ENCODE measurements at places on chromosomes 5 and 9.
A peak's percentile ranks its signal among the peaks of the same experiment; 100 is the strongest.

DNA sequence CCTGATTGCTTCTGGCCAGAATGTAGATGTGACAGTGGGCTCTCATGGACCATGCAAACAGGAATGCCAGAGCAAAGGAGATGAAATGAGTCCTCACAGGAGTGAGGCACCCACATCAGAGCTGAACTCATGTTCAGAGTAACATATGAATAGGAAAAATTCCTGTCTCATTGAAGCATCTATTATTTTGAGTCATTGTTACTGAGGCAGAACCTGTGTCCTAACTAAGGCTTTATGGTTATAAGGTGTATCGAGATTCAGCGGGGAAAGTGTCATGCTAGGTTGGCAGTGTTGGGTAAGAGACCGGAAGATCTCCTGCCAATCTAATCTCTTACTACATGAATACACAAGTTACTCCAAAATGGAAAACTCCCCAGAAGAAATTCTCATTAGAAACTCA lies 304.1 kb downstream of the TRPM3 start:
- no peaks in the 10 kb centered on the region for H3K4me1 ChIP-seq
- H3K27ac ChIP-seq: no peak overlapping the region
- no peaks in the 10 kb centered on the region for H3K27me3 ChIP-seq
- no peak for DNase-seq
- no peak overlapping the region for H3K4me3 ChIP-seq
- H3K36me3 ChIP-seq: no peaks in the 10 kb centered on the region

DNA sequence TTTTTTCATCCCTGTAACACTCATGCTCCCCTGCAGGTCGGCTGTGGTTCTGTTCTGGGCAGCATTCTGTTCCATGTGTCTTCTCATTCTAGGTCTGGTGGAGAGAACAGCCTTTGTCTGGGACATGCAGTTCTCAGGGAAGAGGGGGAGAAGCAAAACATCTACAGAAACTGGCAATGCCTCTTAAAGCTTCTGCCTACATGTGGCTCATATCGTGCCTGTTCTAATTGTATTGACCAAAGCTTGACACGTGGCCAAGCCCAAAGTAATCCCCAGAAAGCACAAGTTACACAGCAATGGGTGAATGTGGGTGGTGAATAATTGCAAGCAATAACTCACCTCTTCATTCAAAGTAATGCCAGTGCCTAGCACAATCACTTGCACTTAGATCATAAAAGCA lies 218.2 kb upstream of the IL12B start:
- H3K36me3 ChIP-seq: no peaks in the 10 kb centered on the region
- no peaks in the 10 kb centered on the region for H3K27me3 ChIP-seq
- no peaks in the 10 kb centered on the region for H3K4me1 ChIP-seq
- H3K27ac ChIP-seq: no peak overlapping the region
- H3K4me3 ChIP-seq: no peak overlapping the region

GRCh38 chr9:113205861-113206260 lies 15.2 kb downstream of the FKBP15 start:
- no peak overlapping the region for H3K4me3 ChIP-seq
- no peaks in the 10 kb centered on the region for H3K27me3 ChIP-seq
- H3K36me3 ChIP-seq: peaks cover 89% of the 10 kb centered on the region
- no peak for DNase-seq

DNA sequence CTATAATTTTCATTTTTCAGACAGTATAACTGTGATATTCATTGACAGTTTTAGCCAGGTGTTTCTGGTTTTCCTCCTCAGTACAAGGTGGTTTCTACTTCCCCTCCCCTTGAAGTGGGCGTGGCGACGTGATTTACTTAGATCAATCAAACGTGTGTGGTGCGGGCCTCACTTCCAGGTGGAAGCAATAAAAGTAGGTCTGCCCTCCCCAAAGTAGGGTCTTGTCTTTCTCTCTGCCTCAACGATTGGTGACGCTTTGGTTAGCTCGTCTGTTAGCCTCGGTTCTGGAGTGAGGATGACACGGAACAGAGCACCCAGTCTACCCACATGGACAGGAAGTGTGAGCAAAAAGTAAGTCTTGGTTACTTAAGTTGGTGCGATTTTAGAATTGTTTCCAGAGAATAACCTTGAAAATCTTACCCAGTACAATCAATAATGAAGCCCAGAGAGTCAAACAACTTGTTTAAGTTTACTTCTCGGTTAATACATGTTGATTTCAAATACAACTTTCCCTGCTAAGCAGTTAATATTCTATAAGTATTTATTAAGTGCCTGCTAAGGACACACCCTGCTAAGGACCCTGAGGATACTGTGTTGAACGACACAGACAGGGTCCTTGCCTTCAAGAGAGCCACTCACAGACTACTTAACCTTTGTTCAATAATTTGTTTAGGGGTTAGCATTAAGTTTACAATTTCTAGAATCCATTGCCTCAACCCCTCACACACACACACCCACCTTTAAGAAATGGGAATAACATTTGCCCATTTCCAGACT lies 48.4 kb downstream of the COX7C start:
- H3K36me3 ChIP-seq: no peaks in the 10 kb centered on the region
- no peaks in the 10 kb centered on the region for H3K4me1 ChIP-seq
- DNase-seq: no peak
- no peak overlapping the region for H3K27ac ChIP-seq

- H3K27me3 ChIP-seq: no peaks in the 10 kb centered on the region
- peaks cover 60% of the 10 kb centered on the region for H3K4me1 ChIP-seq
- H3K36me3 ChIP-seq: peaks cover 40% of the 10 kb centered on the region
- no peak overlapping the region for H3K27ac ChIP-seq
- peak; percentile 8 for DNase-seq
Observed at GRCh38 chr9:136862849-136863622, 3.1 kb downstream of the EDF1 start.

- no peak for DNase-seq
- no peaks in the 10 kb centered on the region for H3K4me1 ChIP-seq
- H3K27me3 ChIP-seq: no peaks in the 10 kb centered on the region
- no peak overlapping the region for H3K27ac ChIP-seq
Observed at GRCh38 chr5:25458628-25459027, 813.9 kb upstream of the CDH10 start.

DNA sequence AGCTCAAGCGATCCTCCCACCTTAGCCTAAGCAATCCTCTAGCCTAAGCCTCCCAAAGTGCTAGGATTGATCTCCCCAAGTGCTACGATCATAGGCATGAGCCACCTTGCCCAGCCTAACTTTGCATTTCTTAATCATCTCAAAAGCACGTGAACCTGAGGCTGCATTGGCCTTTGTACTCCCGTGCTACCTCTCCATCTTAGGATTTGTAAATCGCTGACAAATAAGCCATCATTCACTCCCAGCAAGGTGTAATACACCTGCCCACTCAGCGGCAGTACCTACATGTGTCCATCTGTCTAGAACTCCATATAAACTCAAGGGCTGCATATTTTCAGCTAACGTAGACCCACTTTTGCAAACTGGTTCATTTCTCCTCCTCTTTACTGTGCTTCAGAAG lies 2.8 kb downstream of the ANKH start:
- no peaks in the 10 kb centered on the region for H3K36me3 ChIP-seq
- H3K27ac ChIP-seq: peak overlapping the region; percentile 99
- H3K4me3 ChIP-seq: peak overlapping the region; percentile 91
- H3K4me1 ChIP-seq: peaks cover 68% of the 10 kb centered on the region
- H3K27me3 ChIP-seq: no peaks in the 10 kb centered on the region

- peaks cover 67% of the 10 kb centered on the region for H3K27me3 ChIP-seq
- H3K27ac ChIP-seq: peak overlapping the region; percentile 43
- peak; percentile 21 for DNase-seq
- H3K36me3 ChIP-seq: no peaks in the 10 kb centered on the region
- H3K4me1 ChIP-seq: peaks cover 34% of the 10 kb centered on the region
Observed at GRCh38 chr9:84667571-84668195, 1.8 kb upstream of the NTRK2 start.

- peaks cover 88% of the 10 kb centered on the region for H3K27me3 ChIP-seq
- peak; percentile 6 for DNase-seq
- H3K27ac ChIP-seq: no peak overlapping the region
Observed at GRCh38 chr5:540071-540905, 16.0 kb upstream of the SLC9A3 start.

- peaks cover 16% of the 10 kb centered on the region for H3K27me3 ChIP-seq
- H3K27ac ChIP-seq: no peak overlapping the region
- DNase-seq: no peak
- H3K4me3 ChIP-seq: no peak overlapping the region
Observed at GRCh38 chr9:130315446-130316226, 50.1 kb downstream of the HMCN2 start.

DNA sequence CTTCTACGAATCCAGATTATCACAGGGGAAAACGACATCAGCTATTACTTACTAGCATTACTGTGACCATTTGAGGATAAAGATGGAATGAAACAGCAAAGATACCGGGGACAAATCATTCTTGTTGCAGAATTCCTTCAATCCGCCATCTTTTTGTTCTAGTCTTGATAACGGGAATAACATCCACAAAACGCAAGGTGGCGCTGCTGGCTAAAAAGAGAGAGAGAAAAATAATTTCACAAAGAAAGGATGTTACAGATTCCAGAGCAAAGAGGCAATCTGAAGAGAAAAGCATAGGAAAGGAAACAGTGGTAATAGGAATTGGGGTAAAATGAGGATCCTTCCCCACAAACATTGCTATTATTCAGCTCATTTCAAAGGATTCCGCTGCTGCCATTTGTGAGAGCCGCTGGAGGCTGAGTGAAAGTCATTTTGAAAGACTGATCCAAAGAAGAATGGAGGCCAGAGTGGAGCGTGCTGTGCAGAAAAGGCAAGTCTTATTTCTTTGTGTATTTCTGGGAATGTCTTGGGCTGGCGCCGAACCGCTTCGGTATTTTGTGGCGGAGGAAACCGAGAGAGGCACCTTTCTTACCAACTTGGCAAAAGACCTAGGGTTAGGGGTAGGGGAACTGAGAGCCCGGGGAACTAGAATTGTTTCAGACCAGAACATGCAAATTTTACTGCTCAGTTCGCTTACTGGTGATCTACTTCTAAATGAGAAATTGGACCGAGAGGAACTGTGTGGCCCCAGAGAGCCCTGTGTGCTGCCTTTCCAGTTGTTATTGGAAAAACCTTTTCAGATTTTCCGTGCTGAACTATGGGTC lies at the start of gene PCDHB7:
TSS of gene PCDHB7 (plus strand) at position 264 of the 824 bp plus-strand sequence. CDS start at position 456, 192 bp downstream.
- no peak for DNase-seq
- no peak within 1 kb of the TSS for H3K27ac ChIP-seq
- H3K36me3 ChIP-seq: peaks cover 8% of the 10 kb centered on the region
- H3K4me1 ChIP-seq: no peaks in the 10 kb centered on the region
- H3K27me3 ChIP-seq: peaks cover 76% of the 10 kb centered on the region

DNA sequence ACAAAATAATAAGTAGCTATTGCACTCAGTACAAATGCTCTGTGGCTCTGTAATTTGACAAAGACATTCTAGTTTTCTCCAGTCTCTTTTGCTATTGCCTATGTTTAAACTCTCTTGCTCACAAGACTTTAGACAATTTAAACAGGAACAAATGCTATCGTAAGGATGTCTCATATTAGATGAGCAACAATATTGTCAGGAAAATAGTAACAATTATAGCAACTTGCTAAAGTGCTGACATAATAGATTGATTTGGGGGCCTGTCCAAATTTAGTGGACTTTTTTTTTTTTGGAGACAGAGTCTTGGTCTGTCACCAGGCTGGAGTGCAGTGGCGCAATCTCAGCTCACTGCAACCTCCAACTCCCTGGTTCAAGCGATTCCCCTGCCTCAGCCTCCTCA lies 11.8 kb downstream of the KIF2A start:
- H3K27me3 ChIP-seq: no peaks in the 10 kb centered on the region
- no peak overlapping the region for H3K27ac ChIP-seq
- H3K4me3 ChIP-seq: no peak overlapping the region
- no peak for DNase-seq
- H3K4me1 ChIP-seq: no peaks in the 10 kb centered on the region

DNA sequence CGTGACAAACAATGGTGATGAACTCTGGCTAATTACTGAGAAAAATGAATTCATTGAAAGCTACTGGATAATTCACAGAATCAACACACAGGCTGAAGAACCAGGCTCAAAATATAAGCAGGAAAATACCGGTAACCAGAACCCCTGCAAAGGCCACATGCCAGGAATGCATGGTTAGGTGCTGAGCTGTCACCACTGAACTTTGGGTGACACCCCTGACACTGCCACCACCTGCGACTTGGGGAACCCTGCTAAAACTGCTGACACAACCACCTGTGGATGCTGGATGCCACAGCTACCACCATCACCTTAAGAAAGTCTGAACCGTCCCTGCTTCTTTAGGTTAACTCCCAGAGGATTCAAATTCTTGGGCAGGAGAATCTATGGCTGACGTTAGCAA lies 72.0 kb upstream of the NR4A3 start:
- no peaks in the 10 kb centered on the region for H3K36me3 ChIP-seq
- H3K27me3 ChIP-seq: no peaks in the 10 kb centered on the region
- no peak overlapping the region for H3K27ac ChIP-seq

DNA sequence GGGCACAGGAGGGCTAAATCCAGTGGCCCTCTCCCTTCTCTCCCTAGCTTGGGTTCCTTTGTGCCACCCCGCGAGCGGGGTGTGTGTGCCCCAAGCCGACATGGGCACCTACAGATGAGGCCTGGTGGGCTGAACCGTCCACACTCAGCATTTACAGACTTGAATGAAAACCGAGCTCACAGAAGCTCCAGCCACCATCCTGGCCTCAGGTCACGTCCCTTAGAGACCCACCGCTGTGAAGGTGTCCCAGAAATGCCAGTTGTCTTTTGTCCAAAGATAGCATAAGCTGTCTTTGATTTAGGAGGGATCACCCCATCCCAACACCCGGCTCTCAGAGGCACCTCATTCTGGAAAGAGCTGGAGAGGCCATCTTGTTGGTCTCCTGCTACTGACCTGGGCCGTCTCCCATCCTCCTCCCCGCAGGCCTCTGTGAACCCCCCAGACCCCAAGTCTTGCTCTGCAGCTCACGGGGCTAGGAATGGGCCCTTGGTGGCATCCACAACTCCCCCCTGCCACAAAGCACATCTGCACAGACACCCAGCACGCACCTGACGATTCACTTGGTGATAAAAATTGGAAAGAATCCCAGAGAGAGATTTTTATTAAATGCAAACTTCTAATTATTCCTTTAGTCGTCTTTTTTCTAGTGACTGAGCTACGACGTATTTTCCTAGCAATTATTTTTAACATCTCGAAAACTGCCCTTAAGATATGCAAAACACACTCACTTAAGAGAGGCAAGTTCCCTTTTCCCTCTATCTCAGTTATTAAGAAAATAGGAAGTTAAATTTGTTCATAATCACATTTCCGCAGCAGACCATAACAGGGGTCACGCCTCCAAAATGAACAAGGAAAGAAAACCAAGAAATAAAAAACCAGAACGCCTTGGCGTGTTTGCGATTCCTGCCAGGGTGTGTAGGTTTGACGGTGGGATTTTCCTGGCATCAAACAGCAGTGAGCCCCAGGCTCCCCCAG lies 80.5 kb upstream of the LMX1B start:
- peaks cover 71% of the 10 kb centered on the region for H3K27me3 ChIP-seq
- H3K4me1 ChIP-seq: peaks cover 7% of the 10 kb centered on the region
- DNase-seq: no peak
- H3K27ac ChIP-seq: peak overlapping the region; percentile 74

DNA sequence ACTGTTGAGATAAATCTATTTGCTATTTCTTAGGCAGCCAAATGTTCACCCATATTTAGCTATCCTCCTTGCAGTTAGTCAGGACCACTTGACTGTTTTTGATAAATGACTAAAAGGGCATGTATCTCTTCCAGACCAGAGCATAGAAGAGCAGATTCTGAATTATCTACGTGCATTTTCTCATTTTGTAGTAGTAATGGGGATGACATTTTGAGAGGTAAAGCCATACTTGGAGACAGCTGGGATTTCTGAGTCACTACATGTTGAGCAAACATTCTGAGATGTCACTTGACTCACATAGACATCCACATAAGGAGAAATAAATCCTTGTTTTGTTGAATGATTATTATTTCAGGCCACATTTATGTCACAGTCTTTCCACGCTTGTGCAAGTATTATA lies 297.6 kb downstream of the CDH10 start:
- no peak overlapping the region for H3K4me3 ChIP-seq
- no peaks in the 10 kb centered on the region for H3K4me1 ChIP-seq
- H3K36me3 ChIP-seq: no peaks in the 10 kb centered on the region
- no peak for DNase-seq
- no peaks in the 10 kb centered on the region for H3K27me3 ChIP-seq
- H3K27ac ChIP-seq: no peak overlapping the region

- H3K4me3 ChIP-seq: no peak overlapping the region
- no peak overlapping the region for H3K27ac ChIP-seq
Observed at GRCh38 chr5:32499261-32499660, 54.7 kb upstream of the ZFR start.

Data from left ventricle myocardium inferior (tissue), 1 donor.